ENCODE measurements at places on chromosomes 11 and 22. TPM values are rescaled to one million over a fixed set of nuclear protein-coding genes. Genes with fewer than 3 reads are reported as not detected.

The HTR3A gene
- not detected for total RNA-seq

The RIMBP3B gene
- not detected for total RNA-seq

The LUZP2 gene
- not detected for total RNA-seq

The DEUP1 gene
- 0.78 TPM for total RNA-seq

The RAG1 gene
- total RNA-seq, result 1.5 TPM

DNA sequence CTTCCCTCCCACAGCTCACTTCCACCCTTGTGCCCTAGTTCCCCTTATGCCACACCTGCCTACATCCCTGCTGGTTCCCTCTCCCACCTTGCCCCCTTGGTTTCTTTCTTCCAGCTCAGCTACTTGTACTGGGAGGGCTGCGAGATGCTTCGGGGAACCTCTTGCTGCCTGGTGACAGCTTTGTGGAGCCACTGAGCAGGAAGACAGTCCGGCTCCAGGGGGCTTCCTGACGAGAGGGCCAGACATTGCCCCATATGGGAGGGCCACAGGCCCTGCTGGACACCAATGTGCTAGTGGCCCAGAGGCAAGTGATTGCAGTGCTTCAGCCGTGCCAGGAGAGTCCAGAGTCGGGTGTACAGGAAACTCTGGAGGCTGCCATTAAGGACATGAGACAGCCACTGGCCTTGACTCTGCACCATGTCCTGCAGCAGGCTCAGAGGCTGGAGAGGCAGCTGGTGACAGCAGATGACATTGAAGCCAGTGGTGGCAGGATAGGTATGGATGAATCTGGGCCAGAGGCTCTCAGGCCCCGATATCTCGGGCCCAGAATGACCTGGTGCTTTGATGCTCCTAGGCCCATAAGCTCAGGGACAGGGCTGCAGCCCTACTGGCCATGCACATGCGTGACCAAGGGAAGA lies 54.3 kb downstream of the BTG4 start:
- no peaks in the 10 kb centered on the region for H3K27me3 ChIP-seq
- no peaks in the 10 kb centered on the region for H3K4me1 ChIP-seq
- H3K4me3 ChIP-seq, result no peak overlapping the region
- no peaks in the 10 kb centered on the region for H3K36me3 ChIP-seq

DNA sequence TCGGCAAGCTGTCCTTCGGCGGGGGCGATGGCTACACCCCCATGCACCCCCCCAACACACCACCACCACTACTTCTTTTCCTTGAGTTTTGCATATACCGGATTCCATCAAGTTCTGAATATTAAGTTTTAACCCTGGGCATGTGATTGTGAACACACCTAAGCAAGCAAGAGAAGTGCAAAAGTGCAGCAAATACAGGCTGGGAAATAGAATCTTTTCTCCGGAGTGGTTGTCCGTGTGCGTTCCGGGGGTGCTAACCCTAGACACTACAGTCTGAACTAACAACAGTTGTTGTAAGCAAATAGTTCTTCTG lies 574 bp downstream of the PRSS23 start:
- DNase-seq, result no peak
- no peaks in the 10 kb centered on the region for H3K36me3 ChIP-seq
- H3K4me3 ChIP-seq, result peak overlapping the region; percentile 79
- H3K27me3 ChIP-seq, result no peaks in the 10 kb centered on the region

GRCh38 chr11:46264976-46265375 lies 12.5 kb upstream of the CREB3L1 start:
- no peaks in the 10 kb centered on the region for H3K36me3 ChIP-seq
- no peaks in the 10 kb centered on the region for H3K4me1 ChIP-seq

- H3K36me3 ChIP-seq, result no peaks in the 10 kb centered on the region
- H3K27ac ChIP-seq, result no peak overlapping the region
- peaks cover 66% of the 10 kb centered on the region for H3K4me1 ChIP-seq
- DNase-seq, result no peak
- no peaks in the 10 kb centered on the region for H3K27me3 ChIP-seq
Observed at GRCh38 chr22:42682113-42682851, 33.1 kb upstream of the CYB5R3 start.

GRCh38 chr11:103547024-103547423 lies 437.8 kb downstream of the DYNC2H1 start:
- no peaks in the 10 kb centered on the region for H3K36me3 ChIP-seq
- H3K4me1 ChIP-seq, result no peaks in the 10 kb centered on the region
- no peak overlapping the region for H3K27ac ChIP-seq
- no peaks in the 10 kb centered on the region for H3K27me3 ChIP-seq

- DNase-seq, result peak; percentile 80
- peaks cover 47% of the 10 kb centered on the region for H3K4me1 ChIP-seq
- H3K27me3 ChIP-seq, result no peaks in the 10 kb centered on the region
- H3K36me3 ChIP-seq, result peaks cover 15% of the 10 kb centered on the region
- peak overlapping the region; percentile 87 for H3K27ac ChIP-seq
Observed at GRCh38 chr11:20050551-20051333, 109.5 kb downstream of the DBX1 start.

GRCh38 chr11:115739146-115739545 lies 234.9 kb upstream of the CADM1 start:
- H3K4me1 ChIP-seq, result no peaks in the 10 kb centered on the region
- H3K27me3 ChIP-seq, result no peaks in the 10 kb centered on the region
- DNase-seq, result no peak
- H3K4me3 ChIP-seq, result no peak overlapping the region
- no peaks in the 10 kb centered on the region for H3K36me3 ChIP-seq
